ENCODE measurements at places on chromosomes 3 and 15. TPM values are rescaled to one million over a fixed set of nuclear protein-coding genes. Genes with fewer than 3 reads are reported as not detected.

GRCh38 chr3:38454884-38455638 is 1.4 kb downstream of the ACVR2B start:
- no peaks in the 10 kb centered on the region for H3K36me3 ChIP-seq
- no peaks in the 10 kb centered on the region for H3K27me3 ChIP-seq
- peaks cover 35% of the 10 kb centered on the region for H3K4me1 ChIP-seq
- peak overlapping the region; percentile 77 for H3K4me3 ChIP-seq

DNA sequence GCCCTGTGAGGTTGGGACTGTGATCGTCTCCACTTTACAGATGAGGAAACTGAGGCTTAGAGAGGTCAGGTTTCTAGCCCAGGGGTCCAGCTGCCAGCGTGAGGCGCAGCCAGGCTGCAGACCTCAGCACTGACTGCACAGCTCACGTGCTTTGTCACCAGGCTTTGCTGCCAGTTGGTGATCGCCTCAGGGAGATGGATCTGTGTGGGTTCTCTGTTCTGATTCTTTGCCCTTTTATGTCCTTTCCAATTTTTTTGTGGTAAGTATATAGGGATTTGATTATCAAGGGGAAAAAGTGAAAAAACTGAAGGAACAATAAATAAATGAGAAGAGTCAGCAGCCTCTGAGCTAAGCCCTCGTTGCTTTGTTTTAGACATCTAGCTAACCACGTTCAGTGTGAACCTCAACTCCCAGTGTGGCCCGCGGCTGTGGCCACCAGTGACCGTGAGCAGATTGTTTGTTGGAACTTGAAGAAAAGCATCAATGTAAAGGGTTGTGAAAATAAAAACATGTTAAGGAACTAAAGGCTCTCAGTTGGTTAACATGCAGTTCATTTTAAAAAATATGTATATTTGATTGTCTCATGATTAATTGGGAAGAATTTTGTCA is 117.6 kb downstream of the PDE8A start:
- no peaks in the 10 kb centered on the region for H3K27me3 ChIP-seq
- H3K4me3 ChIP-seq: no peak overlapping the region
- no peak overlapping the region for H3K27ac ChIP-seq
- H3K4me1 ChIP-seq: peaks cover 7% of the 10 kb centered on the region
- H3K36me3 ChIP-seq: peaks cover 7% of the 10 kb centered on the region

DNA sequence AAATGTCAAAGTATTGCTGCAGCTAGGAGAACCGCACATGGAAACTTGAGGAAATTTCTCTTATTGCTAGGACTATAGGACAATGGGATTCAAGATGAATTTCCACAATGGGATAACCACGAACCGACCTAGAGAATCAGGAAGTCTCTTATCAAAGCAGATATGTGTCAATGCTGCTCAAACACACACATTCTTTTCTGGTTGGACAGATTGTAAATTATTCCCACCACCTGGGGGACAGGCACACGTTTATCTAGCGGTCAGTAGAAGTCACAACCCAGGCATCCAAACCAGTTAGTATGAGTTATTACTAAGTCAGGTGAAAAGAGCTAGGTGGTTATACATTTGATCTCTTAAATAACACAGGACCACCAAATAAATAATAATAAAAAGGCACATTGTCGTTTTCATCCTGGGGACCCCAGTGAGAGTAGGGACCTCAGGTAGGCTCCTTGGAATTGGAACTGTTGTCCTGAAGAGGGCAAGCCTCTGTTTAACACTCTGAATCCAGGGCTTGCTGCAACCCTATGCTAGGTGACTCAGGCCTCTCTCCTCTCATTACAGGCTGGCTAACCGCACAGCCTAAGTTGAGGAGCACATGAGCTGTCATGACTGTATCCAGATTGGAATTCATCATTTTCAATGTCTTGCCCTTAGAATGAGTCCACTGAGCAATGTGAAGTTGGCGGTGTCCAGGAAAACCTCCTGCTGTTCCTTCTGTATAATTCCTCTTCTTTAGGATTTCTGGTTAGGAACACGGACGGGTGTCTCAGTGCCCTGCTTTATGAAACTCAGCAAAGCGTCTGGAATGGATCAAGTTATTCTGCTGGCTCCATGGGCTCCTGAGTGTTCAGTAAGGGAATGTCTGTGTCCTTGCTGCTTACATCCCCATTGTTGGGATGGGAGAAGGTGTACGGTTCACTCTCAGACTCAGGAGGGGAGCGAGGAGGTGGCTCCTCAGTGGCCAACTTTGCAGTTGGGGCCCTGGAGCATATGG is 59.0 kb downstream of the CLEC3B start:
- DNase-seq: no peak
- H3K27me3 ChIP-seq: no peaks in the 10 kb centered on the region
- no peak overlapping the region for H3K4me3 ChIP-seq
- H3K4me1 ChIP-seq: no peaks in the 10 kb centered on the region
- H3K36me3 ChIP-seq: no peaks in the 10 kb centered on the region

DNA sequence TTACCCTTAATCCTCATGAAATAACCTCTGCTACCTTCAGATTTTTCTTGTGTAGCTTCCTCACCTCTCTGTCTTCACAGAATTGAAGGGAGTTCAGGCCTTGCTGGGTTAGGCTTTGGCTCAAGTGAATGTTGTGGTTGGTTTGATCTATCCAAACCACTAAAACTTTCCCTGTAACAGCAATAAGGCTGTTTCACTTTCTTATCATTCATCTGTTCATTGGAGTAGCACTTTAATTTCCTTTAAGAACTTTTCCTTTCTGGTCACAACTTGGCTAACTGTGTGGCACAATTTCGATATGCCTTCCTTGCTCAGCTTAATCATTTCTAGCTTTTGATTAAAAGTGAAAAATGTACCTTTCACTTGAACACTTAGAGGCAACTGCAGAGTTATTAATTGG is 129.8 kb downstream of the NR1I2 start:
- no peaks in the 10 kb centered on the region for H3K27me3 ChIP-seq
- H3K4me1 ChIP-seq: peaks cover 2% of the 10 kb centered on the region
- H3K27ac ChIP-seq: no peak overlapping the region
- H3K4me3 ChIP-seq: no peak overlapping the region
- peaks cover 9% of the 10 kb centered on the region for H3K36me3 ChIP-seq

DNA sequence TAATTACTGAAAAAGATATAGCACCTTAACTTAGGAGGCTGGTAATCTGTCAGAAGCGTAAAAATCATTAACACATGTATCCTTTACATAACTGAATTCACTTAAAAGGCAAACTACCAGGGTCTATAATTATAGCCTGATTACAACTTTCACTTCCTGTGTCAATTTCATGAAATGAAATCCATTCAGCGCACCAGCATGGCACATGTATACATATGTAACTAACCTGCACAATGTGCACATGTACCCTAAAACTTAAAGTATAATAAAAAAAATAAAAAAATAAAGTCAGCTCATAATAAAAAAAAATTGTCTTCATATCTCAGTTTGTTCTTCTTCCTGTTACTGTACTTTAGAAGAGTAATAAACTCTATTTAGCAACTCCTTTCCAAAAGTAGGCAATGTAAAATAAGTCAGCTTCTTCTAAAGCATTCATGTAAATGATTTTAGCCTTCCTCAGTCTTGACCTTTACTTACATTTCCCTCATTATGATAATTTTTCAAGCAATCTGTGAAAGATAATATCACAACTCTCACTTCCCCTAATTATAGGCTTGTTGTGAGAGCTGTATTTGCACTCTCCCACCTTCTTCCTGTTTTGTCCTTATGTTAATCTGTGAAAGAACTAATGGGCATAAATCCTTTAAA is 50.1 kb downstream of the KBTBD8 start:
- H3K4me1 ChIP-seq: no peaks in the 10 kb centered on the region
- H3K27me3 ChIP-seq: no peaks in the 10 kb centered on the region
- H3K4me3 ChIP-seq: no peak overlapping the region

DNA sequence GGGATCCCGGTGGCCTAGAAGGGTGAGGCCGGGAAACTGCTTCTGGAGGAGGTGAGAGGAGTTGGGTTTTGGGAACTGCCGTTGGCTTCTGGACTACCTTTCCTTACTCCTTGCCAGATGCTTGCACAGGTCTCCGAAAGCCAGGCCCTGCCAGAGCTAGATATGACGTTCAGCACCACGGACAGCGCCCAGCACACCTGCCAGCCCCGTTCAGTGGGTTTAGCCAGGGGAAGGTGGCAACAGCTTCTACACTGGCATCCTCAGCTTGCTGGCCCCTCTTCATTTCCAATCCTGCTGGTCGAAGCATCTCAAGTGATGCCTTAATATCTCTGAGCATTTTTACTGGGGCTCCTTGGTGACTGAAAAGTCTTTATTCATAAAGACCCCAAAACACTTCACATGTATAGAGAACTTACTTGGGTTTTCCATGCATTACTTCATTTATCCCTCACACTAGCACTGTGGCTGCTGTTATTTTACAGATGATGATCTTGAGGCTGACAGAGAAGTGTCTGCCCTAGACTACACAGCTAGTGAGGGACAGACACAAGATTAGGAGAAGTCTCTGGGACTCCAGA is 21.9 kb downstream of the HCN4 start:
- no peaks in the 10 kb centered on the region for H3K4me1 ChIP-seq
- no peaks in the 10 kb centered on the region for H3K36me3 ChIP-seq
- peaks cover 2% of the 10 kb centered on the region for H3K27me3 ChIP-seq
- peak; percentile 68 for DNase-seq

DNA sequence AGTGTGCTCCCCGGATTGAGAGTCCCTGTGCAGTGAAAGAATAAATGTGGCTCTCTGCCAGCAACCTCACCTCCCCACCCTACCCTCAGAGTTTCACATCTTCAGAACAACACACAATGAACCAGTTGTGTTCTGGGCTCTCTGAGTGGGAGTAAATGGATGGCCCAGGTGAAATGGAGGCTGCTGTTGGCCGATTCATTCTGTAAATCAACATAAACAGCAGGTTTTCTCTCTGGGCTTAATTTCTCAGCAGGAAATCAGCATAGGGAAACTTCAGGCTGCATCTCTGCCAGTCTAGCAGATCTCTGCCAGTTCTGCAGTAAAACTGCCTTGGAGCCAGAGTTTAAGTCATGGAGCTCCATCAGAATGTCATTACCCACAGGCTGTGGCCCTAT is 54.6 kb upstream of the FURIN start:
- no peak for DNase-seq
- no peaks in the 10 kb centered on the region for H3K27me3 ChIP-seq
- H3K27ac ChIP-seq: no peak overlapping the region

DNA sequence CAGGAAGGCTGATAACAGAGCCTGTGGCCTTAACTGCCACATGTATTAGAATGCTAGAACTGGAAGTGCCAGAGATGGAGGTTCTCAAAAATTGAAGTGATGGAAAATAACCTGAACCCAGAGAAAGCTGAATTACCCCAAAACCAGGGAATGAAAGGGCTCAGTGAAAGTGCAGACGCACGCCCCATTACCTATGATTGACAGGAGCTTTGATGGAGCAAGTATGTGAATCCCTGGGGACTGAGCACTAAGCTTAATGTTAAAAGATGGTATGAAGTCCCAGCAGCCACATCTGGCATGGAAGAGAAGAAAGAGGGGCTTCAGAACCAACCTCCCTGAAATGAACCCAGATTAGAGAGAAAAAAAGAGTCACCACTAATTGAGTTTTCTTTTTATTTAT is 118.4 kb upstream of the FHIT start:
- H3K4me3 ChIP-seq: no peak overlapping the region
- H3K36me3 ChIP-seq: no peaks in the 10 kb centered on the region
- DNase-seq: no peak
- H3K4me1 ChIP-seq: no peaks in the 10 kb centered on the region

DNA sequence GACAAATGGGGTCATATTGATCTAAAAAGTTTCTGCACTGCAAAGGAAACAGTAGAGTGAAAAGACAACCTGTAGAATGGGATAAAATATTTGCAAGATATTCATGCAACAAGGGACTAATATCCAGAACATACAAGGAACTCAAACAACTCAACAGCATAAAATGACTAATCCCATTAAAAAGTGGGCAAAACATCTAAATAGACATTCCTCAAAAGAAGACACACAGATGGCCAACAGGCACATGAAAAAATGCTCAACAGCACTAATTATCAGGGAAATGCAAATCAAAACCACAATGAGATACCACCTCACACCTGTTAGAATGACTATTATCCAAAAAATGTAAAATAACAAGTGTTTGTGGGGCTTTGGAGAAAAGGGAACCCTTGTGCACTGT is 8.8 kb downstream of the SLC12A8 start:
- no peaks in the 10 kb centered on the region for H3K4me1 ChIP-seq
- H3K27ac ChIP-seq: no peak overlapping the region
- no peak for DNase-seq

DNA sequence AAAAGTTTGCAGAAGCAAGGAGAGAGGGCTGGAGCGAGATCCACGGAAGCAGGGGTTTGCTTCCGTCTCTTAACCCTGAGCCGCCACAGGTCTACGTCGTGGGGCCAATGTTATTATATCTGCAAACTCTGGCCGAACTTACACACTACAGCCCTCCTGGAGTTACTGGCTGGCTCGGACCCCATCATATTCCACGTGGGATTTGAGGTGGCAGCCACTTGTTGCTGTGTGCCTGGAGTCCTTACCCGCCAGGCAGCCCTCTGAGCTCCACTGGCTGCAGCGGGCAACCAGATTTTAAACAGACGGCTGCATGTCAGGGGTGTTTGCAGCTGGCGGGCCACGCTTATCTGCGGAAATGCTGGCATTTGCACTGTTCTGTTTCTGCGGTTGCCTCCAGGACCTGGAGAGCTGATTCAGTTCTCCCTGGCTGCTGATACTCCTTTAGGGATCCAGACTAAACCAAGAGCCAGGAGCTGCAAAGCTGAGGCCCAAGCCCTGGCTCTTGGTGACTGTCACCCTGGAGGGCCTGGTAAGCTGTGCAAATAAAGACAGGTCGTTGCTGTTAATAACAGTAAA is 34.7 kb downstream of the TM2D3 start:
- H3K27me3 ChIP-seq: no peaks in the 10 kb centered on the region
- no peak overlapping the region for H3K4me3 ChIP-seq
- H3K36me3 ChIP-seq: peaks cover 1% of the 10 kb centered on the region

DNA sequence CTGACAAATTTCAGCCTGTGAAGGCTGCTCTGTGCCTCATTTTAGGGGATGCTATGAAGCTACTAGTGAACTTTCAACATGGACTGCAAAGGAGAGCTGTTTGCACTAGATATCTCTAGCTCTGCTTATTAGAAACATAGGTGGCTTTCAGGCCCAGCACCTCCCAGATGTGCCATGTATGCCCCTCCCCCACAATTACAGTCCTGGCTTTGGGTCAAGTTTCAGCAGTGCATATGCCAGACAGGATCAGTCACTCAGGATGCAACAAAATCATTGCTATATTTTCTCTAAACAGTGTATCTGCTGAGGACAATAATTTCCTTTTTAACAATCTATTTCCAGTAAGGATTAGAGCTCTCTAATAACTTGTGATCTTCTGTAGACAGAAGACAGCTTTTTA is 178.8 kb upstream of the STAC start:
- no peaks in the 10 kb centered on the region for H3K36me3 ChIP-seq
- no peak for DNase-seq
- no peak overlapping the region for H3K27ac ChIP-seq

- H3K27ac ChIP-seq: no peak overlapping the region
- peak overlapping the region; percentile 2 for H3K4me3 ChIP-seq
- H3K4me1 ChIP-seq: no peaks in the 10 kb centered on the region
- no peak for DNase-seq
These were observed 779 bp downstream of the ST3GAL6 start for GRCh38 chr3:98763819-98764418.

The OR5H1 gene
- total RNA-seq: not detected

The IL17RB gene
- 0.22 TPM for total RNA-seq

The TTLL13 gene
- total RNA-seq: 1.8 TPM

The SLC28A1 gene
- total RNA-seq: not detected
